ENCODE measurements at places on chromosomes 12 and 14. TPM values are rescaled to one million over a fixed set of nuclear protein-coding genes. Genes with fewer than 3 reads are reported as not detected.
A peak's percentile ranks its signal among the peaks of the same experiment; 100 is the strongest.

CLEC2A gene
- total RNA-seq = not detected

DNA sequence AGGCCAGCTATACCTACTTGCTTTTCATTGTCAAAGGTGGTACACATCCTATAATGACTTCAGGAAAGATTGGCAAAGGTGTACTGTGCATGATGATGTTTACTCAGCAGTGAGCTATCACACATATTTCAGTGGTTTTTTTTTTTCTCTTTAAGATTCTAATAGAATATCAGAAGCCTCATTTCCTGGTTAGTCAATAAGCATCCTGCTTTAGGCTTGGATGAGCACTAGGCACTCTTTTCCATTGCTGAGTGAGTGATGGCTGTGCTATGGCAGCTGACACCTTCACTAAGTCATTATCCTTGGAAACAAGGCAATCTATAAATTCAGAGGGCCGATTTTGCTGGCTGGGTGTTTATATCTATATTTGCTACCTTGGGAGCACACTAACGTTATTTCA is 161.1 kb upstream of the RASSF8 start:
- no peak overlapping the region for H3K4me3 ChIP-seq
- no peak overlapping the region for H3K27ac ChIP-seq

GRCh38 chr12:124736115-124737039 is 127.3 kb downstream of the SCARB1 start:
- H3K4me3 ChIP-seq = no peak overlapping the region
- H3K27me3 ChIP-seq = no peaks in the 10 kb centered on the region
- H3K36me3 ChIP-seq = no peaks in the 10 kb centered on the region

DNA sequence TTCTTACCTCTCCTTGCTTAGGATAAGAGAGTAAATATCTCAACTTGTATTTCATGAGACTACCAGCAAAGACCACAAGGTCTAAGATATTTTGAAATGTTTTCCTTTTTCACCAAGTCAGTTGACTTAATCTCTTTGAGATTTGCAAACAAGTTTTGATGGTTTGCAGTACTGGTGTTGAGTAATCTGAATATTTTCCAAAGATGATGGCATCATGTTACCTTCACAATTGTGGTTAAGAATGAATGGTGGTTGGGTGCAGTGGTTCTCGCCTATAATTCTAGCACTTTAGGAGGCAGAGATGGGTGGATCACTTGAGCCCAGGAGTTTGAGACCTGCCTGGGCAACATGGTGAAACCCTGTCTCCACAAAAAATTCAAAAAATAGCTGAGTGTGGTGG is 225.7 kb downstream of the TMTC2 start:
- H3K4me3 ChIP-seq = no peak overlapping the region
- H3K27me3 ChIP-seq = no peaks in the 10 kb centered on the region
- no peak for DNase-seq
- H3K27ac ChIP-seq = no peak overlapping the region
- no peaks in the 10 kb centered on the region for H3K36me3 ChIP-seq

GRCh38 chr12:67430708-67431335 is 161.7 kb downstream of the CAND1 start:
- DNase-seq = peak; percentile 73
- no peaks in the 10 kb centered on the region for H3K27me3 ChIP-seq
- H3K27ac ChIP-seq = peak overlapping the region; percentile 58
- H3K36me3 ChIP-seq = no peaks in the 10 kb centered on the region
- no peak overlapping the region for H3K4me3 ChIP-seq
- no peaks in the 10 kb centered on the region for H3K4me1 ChIP-seq

EML5 gene
- 3.4 TPM for total RNA-seq

ACVRL1 gene
- 107 TPM for total RNA-seq

GRCh38 chr12:64323476-64324225 is 66.9 kb downstream of the C12orf56 start:
- no peak overlapping the region for H3K27ac ChIP-seq
- no peaks in the 10 kb centered on the region for H3K4me1 ChIP-seq
- H3K27me3 ChIP-seq = no peaks in the 10 kb centered on the region
- no peak for DNase-seq
- no peaks in the 10 kb centered on the region for H3K36me3 ChIP-seq
- no peak overlapping the region for H3K4me3 ChIP-seq

DNA sequence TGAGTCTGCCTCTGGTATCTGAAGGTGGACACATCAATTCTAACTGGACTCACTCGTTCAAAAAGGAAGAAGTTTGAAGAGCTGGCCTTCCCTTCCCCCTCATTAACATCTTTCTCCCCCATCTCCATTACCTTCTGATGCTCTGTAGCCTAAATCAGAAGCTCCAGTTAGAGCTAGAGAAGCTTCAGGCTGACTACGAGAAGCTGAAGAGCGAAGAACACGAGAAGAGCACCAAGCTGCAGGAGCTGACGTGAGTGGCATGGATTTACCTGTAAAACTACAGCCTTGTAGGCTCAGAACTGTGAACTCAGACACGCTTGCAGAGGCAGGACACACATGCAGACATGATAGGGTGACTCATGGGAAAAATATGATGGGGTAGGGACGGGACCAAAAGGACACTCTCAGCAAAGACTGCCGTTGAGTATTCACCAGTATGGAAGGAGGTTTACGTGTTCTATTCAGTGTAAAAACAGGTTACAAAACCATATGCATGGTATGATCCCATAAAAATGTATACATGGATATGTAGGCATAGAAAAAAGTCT is 14.3 kb upstream of the PIP4K2C start:
- DNase-seq = no peak
- no peaks in the 10 kb centered on the region for H3K4me1 ChIP-seq
- no peaks in the 10 kb centered on the region for H3K27me3 ChIP-seq

SOX5 gene
- 69.5 TPM for total RNA-seq

GRCh38 chr12:7374423-7375144 is 69.4 kb downstream of the CD163L1 start:
- no peak overlapping the region for H3K4me3 ChIP-seq
- H3K4me1 ChIP-seq = no peaks in the 10 kb centered on the region
- DNase-seq = no peak
- no peaks in the 10 kb centered on the region for H3K27me3 ChIP-seq
- no peak overlapping the region for H3K27ac ChIP-seq

- no peaks in the 10 kb centered on the region for H3K4me1 ChIP-seq
- H3K36me3 ChIP-seq = no peaks in the 10 kb centered on the region
- no peak overlapping the region for H3K4me3 ChIP-seq
- peak; percentile 51 for DNase-seq
- no peaks in the 10 kb centered on the region for H3K27me3 ChIP-seq
Observed at GRCh38 chr12:7113389-7113871, 4.4 kb upstream of the C1RL start.

GRCh38 chr12:104701756-104702155 is 245.0 kb downstream of the CHST11 start:
- no peaks in the 10 kb centered on the region for H3K4me1 ChIP-seq
- no peak overlapping the region for H3K27ac ChIP-seq
- no peak overlapping the region for H3K4me3 ChIP-seq
- H3K27me3 ChIP-seq = no peaks in the 10 kb centered on the region

GRCh38 chr12:47190271-47190750 is 110.6 kb upstream of the AMIGO2 start:
- no peaks in the 10 kb centered on the region for H3K27me3 ChIP-seq
- no peaks in the 10 kb centered on the region for H3K36me3 ChIP-seq
- H3K4me3 ChIP-seq = no peak overlapping the region
- H3K4me1 ChIP-seq = peaks cover 5% of the 10 kb centered on the region
- no peak for DNase-seq

DNA sequence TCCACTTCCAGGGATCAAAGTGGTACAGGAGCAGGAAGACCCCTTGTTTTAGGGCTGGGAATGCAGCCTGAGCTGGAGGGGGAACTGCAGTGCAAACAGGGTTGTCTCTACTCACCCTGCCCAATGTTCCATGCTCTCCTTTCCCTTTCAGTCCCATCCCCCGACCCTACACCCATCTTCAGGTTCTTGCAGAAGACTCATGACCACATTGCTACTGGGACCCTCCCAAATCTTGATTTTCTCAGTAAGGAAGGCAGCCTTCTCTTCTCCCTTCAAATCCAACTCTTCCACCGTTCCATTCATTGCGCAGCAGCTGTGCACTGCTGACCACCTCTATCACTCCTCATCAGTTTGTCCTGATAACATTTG is 1.9 kb downstream of the SERPINA11 start:
- no peaks in the 10 kb centered on the region for H3K36me3 ChIP-seq
- no peaks in the 10 kb centered on the region for H3K4me1 ChIP-seq
- H3K27ac ChIP-seq = no peak overlapping the region
- H3K4me3 ChIP-seq = no peak overlapping the region
- no peaks in the 10 kb centered on the region for H3K27me3 ChIP-seq

DNA sequence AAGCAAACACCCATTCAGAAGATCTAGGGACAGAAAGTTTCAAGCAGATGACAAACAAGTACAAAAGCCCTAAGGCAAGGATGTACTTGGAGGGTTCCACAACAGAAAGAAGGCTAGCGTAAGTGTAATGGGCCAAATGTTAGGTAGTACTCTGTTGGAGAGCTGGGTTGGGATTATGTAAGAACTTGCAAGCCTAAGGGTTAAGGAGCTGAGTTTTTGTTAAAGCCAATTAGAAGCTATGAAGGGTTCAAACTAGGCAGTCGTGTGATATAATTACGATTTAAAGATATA is 41.4 kb downstream of the HECTD1 start:
- peaks cover 5% of the 10 kb centered on the region for H3K4me1 ChIP-seq
- H3K4me3 ChIP-seq = no peak overlapping the region
- H3K27me3 ChIP-seq = no peaks in the 10 kb centered on the region
- H3K36me3 ChIP-seq = no peaks in the 10 kb centered on the region
- DNase-seq = no peak
- peak overlapping the region; percentile 80 for H3K27ac ChIP-seq

NKX2-8 gene
- total RNA-seq = not detected

DNA sequence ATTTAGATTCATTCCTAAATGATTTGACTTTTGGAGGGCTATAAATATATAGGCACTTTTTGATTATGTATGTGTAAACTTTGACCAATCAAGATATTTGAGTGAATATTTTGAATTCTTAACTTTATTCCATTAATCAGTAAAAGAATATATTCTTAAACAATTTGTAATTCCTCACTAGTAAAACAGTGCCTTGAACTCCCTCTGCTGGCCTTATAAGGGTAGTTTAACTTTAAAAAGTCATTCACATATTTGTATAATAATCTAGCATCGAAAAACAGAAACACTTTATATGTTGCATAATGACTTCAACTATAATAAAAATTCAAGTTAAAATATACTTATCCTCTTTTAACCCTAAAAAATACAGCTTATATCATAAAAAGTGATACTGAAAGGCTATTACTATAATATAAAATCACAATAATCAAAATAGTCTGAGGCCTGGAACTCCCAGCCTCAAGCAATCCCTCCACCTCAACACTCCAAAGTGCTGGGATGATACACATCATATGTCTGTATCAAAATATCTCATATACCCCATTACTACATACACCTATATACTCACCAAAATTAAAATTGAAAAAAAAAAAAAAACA is 31.2 kb downstream of the CCDC59 start:
- no peak overlapping the region for H3K4me3 ChIP-seq
- H3K27ac ChIP-seq = no peak overlapping the region
- H3K4me1 ChIP-seq = no peaks in the 10 kb centered on the region

CD4 gene
- 1.0 TPM for total RNA-seq

KRT83 gene
- total RNA-seq = not detected

GRCh38 chr14:91624757-91625156 is 107.1 kb downstream of the CATSPERB start:
- no peak overlapping the region for H3K27ac ChIP-seq
- no peak for DNase-seq
- H3K4me3 ChIP-seq = no peak overlapping the region
- no peaks in the 10 kb centered on the region for H3K4me1 ChIP-seq
- no peaks in the 10 kb centered on the region for H3K27me3 ChIP-seq
- no peaks in the 10 kb centered on the region for H3K36me3 ChIP-seq

DNA sequence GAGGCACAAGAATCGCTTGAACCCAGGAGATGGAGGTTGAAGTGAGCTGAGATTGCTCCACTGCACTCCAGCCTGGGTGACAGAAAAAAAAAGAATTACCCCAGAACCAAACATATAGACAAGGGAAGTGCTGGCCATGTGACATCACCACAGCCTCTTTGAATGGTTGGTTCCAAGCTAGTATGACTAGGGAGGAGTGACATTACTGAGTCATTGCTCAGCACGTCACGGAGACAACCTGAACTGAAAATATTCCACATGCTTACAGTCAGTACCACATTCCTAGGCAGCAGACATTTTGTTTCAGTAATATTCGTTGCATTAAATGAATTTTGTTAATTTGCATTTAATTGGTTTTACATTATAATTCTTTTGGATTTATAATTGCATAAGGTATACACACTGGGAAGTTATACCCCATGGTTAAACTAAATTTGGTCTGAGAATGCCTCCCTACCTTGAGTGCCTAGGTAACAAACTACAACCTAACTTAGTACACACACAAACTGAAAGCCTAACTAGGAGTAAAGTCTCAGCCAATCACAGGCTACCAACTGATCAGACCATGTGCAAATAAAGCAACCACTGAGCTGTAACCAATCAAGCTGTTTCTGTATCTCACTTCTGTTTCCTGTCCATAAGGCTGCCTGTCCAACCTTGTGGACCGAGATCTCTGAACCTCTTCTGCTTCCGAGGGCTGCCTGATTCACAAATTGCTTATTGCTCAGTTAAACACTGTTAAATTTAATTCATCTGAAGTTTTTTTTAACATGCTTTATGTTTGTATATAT is 164.4 kb downstream of the CAND1 start:
- H3K27ac ChIP-seq = peak overlapping the region; percentile 35
- H3K27me3 ChIP-seq = no peaks in the 10 kb centered on the region
- no peaks in the 10 kb centered on the region for H3K36me3 ChIP-seq
- no peak overlapping the region for H3K4me3 ChIP-seq

- H3K4me3 ChIP-seq = no peak overlapping the region
- DNase-seq = no peak
- H3K27me3 ChIP-seq = no peaks in the 10 kb centered on the region
- no peaks in the 10 kb centered on the region for H3K4me1 ChIP-seq
- no peak overlapping the region for H3K27ac ChIP-seq
Observed at GRCh38 chr14:32038876-32039275, 38.2 kb upstream of the ARHGAP5 start.

DICER1 gene
- 89.4 TPM for total RNA-seq

DNA sequence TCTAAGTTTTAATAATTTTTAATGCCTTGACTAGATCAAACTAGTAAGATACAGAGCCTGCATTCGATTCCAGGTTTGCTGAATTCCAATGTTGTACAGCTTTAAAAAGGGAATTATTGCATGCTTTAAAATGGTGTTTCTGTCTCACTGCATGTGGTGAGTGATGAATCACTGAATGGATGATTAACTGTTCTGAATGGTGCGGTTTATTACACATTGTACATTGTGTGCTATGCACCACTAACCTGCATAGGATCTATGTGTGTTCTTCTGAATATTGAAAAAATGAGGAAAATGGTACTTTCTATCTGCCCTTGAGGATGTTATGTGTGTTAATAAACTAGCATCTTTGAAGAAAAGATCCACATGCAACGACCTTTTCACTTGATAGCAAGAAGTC is 231.7 kb downstream of the NRXN3 start:
- no peak overlapping the region for H3K27ac ChIP-seq
- H3K4me1 ChIP-seq = no peaks in the 10 kb centered on the region
- no peaks in the 10 kb centered on the region for H3K27me3 ChIP-seq
- no peak overlapping the region for H3K4me3 ChIP-seq
- H3K36me3 ChIP-seq = no peaks in the 10 kb centered on the region
- DNase-seq = no peak

All from uterus (tissue), 4 donors.